B cell (primary cell): ENCODE measurements at places on chromosomes 7 and 10. TPM values are rescaled to one million over a fixed set of nuclear protein-coding genes. Genes with fewer than 3 reads are reported as not detected.

GRCh38 chr7:74627661-74628411, 29.7 kb upstream of the GTF2I start:
- DNase-seq, result no peak

DNA sequence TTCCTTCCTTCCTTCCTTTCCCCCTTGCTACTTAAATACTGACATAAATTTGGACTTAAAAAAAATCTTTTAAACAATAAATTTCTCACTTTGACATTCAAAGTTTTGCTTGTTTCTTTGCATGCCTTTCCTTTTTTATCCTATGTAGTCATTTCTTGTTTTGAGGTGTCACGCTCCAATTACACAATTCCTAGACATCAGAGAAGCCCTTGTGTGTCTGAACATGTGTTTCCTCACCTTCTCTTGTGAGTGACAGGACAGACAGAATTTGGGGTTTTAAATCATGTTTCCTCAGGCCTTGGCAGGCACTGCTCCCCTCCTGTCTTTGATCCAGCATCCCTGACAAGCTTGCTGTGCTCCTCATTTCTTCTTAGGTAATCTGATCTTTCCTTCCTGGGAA, 91.3 kb downstream of the CYTH3 start:
- no peak for DNase-seq

DNA sequence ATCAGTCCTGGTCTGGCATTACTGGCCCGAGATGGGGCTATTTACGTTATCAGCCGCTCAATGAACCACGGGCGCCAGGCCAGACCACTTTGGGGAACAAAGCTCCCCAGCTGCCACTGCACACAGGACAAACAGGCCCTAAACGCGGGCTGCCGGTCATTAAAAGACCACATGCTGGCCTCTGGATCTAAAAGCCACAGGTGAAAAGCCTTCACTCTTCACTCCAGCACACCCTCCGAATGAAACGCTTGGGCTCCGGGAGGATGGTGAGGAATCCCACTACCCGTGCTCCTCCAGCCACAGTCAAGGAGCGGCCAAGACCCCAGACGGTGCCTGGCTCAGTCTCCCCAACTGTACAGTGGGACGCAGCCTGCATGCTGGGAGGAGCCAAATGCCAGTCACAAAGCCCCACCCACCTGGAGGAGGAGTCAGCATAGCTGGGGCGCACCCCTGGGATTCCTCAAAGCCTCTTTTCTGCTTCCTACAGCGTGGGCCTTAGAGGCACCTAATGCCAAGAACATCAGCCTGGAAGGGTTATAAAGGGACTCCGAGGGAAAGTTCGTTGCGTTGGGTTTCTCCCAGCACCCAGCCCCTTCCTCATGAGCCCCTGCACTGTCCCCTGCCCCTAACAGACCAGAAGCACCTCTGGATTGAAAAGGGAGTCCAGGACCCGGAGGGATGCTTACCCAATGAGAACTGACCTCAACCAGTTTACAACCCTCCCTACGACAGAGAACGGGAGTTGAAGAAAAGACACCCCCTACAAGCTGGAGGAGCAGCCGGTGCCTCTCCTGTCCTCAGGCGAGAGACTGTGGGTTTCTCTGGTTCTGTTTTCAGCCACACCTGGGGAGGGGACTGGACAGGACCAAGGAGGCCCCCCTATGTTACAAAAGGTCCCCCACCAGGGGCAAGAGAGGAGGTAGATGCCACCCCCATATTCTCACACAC, 4.7 kb downstream of the PDGFA start:
- no peak for DNase-seq

SSC4D gene
- total RNA-seq, result not detected in 2 replicates

DNA sequence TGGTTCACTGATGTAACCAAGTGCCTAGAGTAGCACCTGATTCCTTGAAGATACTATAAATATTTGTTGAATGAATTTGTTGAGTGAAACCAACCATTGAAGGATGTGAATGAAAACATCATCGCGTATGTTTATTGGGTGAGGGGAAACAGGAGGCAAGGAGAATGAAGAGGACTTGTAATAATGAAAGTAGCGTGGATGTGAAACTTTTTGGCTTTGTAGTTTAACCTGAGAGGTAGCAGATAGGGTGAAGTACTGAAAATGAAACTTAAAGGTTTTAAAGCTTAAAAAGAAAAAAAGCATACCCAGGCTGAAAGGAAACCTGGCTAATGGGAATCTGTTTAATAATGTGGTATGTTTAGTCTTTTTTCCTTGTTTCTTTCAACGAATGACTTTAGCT, 5.2 kb downstream of the CCNY start:
- DNase-seq, result peak; percentile 64

NPFFR1 gene
- not detected in 2 replicates for total RNA-seq

GRCh38 chr7:1856161-1856887, 186.2 kb downstream of the ELFN1 start:
- DNase-seq, result no peak

DNA sequence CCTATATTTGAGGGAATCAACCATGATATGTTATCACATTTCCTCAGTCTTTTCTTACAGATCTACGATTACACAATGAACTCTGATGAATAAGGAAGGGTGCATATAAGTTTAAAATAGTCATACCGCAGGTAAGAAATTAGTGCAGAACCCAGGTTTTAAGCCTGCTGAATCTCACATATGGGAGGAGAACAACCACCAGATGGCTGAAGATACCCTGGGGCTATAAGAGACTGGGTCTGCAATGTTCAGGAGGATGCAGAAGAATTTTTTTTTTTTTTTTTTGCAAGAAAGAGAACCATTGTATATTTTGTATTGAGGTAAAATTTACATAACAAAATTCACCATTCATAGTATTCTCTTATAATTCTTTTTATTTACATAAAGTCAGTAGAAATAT, 372.3 kb upstream of the MYO3A start:
- no peak for DNase-seq

- peak; percentile 59 for DNase-seq
Observed at GRCh38 chr7:129298268-129298893, 73.6 kb downstream of the AHCYL2 start.

DNA sequence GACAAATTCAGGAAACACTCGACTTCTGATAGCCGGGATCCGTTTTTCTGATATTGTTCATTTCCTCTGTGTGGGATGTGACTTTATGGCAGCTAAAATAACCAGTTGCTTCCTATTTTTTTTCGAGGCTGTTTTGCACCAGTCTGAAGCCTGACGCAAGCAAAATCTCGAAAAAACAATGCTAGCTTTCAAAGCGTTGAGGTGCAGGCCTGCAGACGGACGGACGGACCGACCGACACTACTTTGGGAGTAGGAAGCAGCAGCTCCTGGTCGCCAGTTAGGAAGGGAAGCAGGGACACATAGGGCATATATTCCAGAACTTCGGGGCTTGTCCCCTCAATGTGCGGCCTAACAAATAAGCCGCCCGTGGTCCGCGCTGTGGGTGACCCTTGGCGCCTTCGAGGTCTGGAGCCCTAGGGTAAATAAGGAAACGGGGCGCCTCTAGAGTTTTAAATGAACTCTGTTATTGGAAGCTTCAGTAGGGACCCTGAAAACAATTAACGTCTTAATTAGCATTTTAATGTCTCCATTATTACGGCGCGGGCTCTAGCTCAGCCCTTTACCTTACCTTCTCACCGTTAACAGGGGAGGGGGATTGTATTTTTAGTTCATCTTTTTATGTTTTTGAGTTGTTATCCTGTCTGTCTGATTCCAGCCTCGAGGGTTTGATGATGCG, 1.3 kb downstream of the HHEX start:
- DNase-seq, result peak; percentile 74

DNA sequence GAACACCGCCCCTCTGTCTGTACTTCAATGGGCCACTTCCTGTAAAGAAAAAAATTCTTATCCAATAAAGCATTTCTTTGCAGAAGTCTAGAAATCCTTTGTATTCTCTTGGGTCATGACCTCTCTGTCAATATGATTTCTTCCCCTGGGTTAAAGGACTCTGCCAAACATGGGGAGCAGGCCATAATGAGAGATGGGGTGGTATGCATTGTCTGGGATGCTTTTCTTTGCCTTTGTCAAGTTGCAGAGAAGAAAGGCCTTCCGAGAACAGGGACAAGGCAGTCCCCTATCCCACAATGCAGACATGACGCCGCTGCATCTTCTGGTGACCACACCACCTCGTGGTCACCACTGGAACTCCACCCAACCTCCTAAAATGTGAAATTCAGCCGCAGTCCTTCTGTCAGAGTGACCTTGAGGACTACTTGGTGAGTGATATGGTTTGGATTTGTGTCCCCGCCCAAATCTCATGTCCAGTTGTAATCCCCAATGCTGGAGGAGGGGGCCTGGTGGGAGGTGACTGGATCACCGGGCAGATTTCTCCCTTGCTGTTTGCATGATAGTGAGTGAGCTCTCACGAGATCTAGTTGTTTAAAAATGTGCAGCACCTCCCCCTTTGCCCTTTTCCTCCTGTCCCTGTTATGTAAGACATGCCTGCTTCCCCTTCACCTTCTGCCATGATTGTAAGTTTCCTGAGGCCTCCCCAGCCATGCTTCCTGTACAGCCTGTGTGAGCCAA, 15.2 kb upstream of the FRMPD2 start:
- DNase-seq, result peak; percentile 57
